AG09319 (cell line): ENCODE measurements at places on chromosomes 2 and 18.

GRCh38 chr2:46337208-46337994 lies 40.2 kb downstream of the EPAS1 start:
- DNase-seq: no peak

DNA sequence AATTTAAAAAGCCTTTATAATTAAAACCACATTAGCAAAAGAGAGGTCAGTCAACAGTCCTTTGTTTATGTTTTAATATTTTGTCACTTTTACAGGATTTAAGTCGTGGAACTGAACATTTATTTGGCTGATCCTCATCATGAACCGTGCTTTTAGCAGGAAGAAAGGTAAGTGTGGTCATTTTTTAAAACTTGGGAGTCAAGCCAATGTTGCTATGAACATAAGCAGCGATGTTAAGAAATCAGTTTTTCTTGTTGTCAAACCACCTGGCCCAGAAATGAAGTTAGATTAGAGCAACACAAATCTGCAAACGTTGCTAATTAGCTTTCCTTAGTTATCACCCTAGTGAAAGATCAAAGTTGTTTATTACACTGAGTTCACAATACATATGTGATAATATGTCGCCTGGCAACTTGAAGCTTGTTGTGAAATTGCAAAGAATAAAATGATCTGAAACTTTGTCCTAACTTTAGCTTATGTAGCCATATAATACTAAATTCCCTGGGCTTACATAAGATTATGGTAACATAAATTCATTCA lies 186.0 kb downstream of the GULP1 start:
- no peak for DNase-seq

DNA sequence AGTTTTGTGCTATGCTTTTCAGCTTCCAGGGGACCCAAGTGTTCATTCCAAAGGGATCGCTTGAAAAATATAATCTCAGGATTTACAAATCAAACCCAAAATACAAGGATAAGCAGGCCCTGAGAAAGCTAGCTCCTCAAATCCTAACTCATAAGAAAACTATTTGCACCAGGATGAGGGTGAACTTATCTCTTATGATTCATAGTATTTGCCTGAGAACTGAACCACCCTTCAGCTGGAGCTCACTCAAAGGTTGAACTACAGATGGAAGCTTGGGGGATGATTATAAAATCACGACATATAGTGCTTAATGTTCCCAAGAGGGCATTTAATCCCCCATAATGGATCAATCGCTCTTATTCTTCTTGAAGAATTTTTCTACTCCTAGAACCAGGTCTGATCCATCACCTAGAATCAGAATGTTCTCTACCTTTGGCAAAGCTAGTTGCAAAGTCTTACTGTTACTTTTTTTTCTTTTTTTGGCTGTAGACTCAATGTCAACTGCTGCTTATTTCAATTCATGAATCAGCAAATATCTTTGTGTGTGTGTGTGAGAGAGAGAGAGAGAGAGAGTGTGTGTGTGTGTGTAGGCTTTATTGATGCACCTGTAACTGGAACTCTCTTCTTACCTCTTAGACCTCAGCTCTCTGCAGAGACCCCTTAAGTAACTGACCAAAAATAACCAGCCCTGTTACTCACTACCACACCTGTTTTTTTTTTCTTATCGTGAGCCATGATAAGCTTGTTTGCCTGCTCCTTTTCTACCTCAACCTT lies 44.8 kb downstream of the ARL4C start:
- DNase-seq: peak; percentile 41

DNA sequence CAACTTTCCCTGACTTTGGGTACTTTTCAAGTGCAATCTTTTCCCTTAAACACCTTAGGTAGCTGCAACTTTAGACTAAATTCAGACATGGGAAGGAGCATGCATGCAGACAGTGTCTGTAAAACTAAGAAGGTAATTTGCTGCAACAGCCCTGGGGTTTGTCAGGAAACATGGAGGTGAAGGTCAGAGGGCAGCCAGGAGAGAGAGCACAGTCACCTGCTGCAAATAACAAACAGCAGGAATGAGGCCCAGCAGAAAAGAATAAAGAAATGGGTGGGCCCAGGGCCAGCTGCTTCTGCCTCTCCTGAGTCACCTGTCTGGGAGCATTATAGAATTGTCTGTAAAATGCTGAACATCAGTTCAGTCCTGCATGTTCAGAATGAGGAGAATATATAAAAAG lies 35.2 kb downstream of the MTHFD2 start:
- DNase-seq: no peak

DNA sequence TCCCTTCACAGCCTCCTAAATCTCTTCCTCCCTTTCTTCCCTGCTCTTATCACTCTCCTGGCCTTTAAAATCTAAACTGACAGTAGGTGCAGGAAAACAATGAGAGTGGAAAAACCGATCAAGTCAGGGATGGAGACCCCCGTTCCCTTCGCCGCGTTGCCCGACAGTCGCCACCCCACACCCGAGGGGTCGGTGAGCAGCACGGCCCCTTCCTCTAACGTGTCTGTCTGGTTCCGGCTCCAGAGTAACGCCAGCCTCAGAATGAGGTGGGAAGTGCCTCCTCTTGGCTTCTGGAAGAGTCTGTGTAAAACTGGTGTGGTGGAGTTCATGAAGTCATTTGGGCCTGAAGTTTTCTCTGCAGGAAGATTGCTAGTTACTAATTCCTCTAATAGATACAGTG lies 138.6 kb downstream of the NFATC1 start:
- no peak for DNase-seq

DNA sequence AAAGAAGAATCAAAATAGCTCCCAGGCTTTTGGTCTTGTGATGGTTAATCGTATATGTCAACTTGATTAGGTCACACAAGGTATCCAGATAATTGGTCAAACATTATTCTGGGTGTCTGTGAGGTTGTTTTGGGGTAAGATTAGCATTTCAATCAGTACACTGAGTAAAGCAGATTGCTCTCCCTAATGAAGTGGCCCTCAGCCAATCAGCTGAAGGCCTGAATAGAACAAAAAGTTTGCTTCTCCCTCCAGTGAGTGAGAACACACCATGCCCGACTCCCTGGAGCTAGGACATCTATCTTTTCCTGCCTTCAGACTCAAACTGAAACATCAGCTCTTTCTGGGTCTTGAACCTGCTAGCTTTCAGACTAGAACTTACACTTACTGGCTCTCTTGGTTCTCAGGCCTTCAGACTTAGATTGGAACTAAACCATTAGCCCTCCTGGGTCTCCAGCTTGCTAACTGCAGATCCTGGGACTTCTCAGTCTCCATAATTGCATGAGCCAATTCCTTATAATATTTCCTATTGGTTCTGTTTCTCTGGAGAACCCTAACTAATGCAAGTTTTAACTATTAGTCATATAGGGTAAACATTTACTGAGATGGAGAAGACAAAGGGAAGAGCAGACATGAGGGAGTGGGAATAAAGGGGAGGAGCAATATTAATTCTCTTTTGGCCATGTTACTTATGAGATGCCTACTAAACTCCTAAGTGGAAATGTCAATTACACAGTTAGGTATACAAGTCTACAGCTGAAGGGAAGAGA lies 25.5 kb downstream of the LNPK start:
- no peak for DNase-seq

GRCh38 chr2:226030369-226030768 lies 630.9 kb downstream of the NYAP2 start:
- no peak for DNase-seq

GRCh38 chr2:66547887-66548286 lies 113.0 kb downstream of the MEIS1 start:
- no peak for DNase-seq

GRCh38 chr18:31204166-31204565 lies 41.5 kb upstream of the DSC1 start:
- no peak for DNase-seq
